Right atrium auricular region (tissue), 2 donors: ENCODE measurements at places on chromosomes 3 and 15. TPM values are rescaled to one million over a fixed set of nuclear protein-coding genes. Genes with fewer than 3 reads are reported as not detected.

Gene GLDN
- total RNA-seq, result 9.4 TPM

Gene FEZF2
- total RNA-seq, result not detected

Gene ZNF197
- total RNA-seq, result 12.3 TPM

Gene CCNL1
- 44.3 TPM for total RNA-seq

Gene AMIGO3
- total RNA-seq, result 0.44 TPM

Gene BOC
- total RNA-seq, result 10.6 TPM

Gene CNOT10
- total RNA-seq, result 13.8 TPM

Gene ALPK3
- 51.0 TPM for total RNA-seq

Gene OR4F15
- total RNA-seq, result not detected

Gene TRIM71
- not detected for total RNA-seq

Gene PLS1
- total RNA-seq, result 2.3 TPM

Gene APOD
- 79.6 TPM for total RNA-seq

Gene AADAC
- 0.70 TPM for total RNA-seq

Gene GCSAM
- 0.12 TPM for total RNA-seq

Gene HDC
- not detected for total RNA-seq

Gene ITIH3
- 0.19 TPM for total RNA-seq

Gene MYRIP
- total RNA-seq, result 4.2 TPM

Gene ALG3
- total RNA-seq, result 50.8 TPM

Gene ADGRG7
- total RNA-seq, result not detected

Gene LRRIQ4
- total RNA-seq, result 0.43 TPM

Gene ZNF80
- total RNA-seq, result not detected

Gene PLD1
- total RNA-seq, result 111 TPM

Gene C3orf62
- 1.0 TPM for total RNA-seq

Gene FSIP1
- not detected for total RNA-seq

Gene SPINK8
- total RNA-seq, result not detected

Gene PPP1R14D
- not detected for total RNA-seq

Gene BCL2A1
- total RNA-seq, result 1.5 TPM

Gene TOPAZ1
- total RNA-seq, result not detected
